ENCODE measurements at places on chromosomes 4 and X. TPM values are rescaled to one million over a fixed set of nuclear protein-coding genes. Genes with fewer than 3 reads are reported as not detected.

The RAB39B gene
- total RNA-seq: not detected

The SLBP gene
- total RNA-seq: 26.2 TPM

The MAGEB17 gene
- total RNA-seq: 0.52 TPM

The VCX gene
- total RNA-seq: not detected

The SLITRK4 gene
- 0.33 TPM for total RNA-seq

The POLN gene
- total RNA-seq: 5.9 TPM

The DLG3 gene
- total RNA-seq: 26.7 TPM

The CLCN5 gene
- total RNA-seq: 2.0 TPM

The LEF1 gene
- 5.6 TPM for total RNA-seq

The MAGEA2 gene
- not detected for total RNA-seq

The PHF8 gene
- 27.7 TPM for total RNA-seq

The DKK2 gene
- not detected for total RNA-seq

GRCh38 chrX:47585273-47585672, 3.0 kb downstream of the TIMP1 start:
- no peaks in the 10 kb centered on the region for H3K27me3 ChIP-seq
- H3K27ac ChIP-seq: no peak overlapping the region
- H3K4me3 ChIP-seq: no peak overlapping the region
- H3K4me1 ChIP-seq: no peaks in the 10 kb centered on the region
- DNase-seq: no peak
- H3K36me3 ChIP-seq: no peaks in the 10 kb centered on the region

- H3K27ac ChIP-seq: no peak overlapping the region
- H3K36me3 ChIP-seq: no peaks in the 10 kb centered on the region
- no peaks in the 10 kb centered on the region for H3K27me3 ChIP-seq
- no peak overlapping the region for H3K4me3 ChIP-seq
- no peaks in the 10 kb centered on the region for H3K4me1 ChIP-seq
- DNase-seq: no peak
Observed at GRCh38 chrX:40827331-40827730, 92.0 kb upstream of the MED14 start.

DNA sequence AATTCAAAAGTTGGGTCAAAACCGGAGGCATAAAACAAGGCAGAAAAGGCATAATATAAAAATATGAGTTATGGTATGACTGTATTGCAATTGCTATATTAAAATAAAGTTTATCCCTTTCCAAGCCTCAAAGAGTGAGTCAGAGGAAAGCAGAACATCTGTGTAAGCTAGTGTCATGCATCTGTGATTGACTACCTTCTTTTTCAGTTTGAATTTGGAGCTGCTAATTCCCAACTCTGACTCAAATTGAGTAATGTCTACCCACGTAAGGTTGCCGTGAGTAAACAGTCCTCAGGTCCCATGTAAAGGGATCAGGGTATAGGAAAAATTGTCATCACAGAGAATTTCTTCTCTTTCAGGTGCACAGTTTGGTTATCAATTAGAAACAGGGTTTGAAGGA, 6.5 kb upstream of the SLITRK4 start:
- H3K4me3 ChIP-seq: no peak overlapping the region
- H3K36me3 ChIP-seq: no peaks in the 10 kb centered on the region
- H3K4me1 ChIP-seq: no peaks in the 10 kb centered on the region
- no peaks in the 10 kb centered on the region for H3K27me3 ChIP-seq

DNA sequence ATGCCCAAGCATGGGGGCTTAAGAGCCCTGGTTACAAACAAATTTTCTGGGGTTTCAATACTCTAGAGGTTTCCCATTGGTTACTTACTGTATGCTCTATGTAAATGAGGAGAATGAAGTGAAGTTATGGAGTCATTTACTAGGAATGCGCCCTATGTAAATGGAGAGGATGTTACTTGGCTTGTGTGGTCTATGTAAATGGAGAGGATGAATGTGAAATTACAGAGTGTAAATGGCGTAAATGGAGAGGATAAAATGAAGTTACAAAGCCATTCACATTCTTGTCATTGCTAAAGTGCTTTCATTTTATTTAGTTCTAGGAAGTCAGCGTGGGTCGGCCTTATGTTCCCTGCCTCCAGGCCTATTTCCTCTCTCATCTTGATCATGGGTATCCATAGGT, 810.5 kb upstream of the ADGRL3 start:
- H3K27ac ChIP-seq: no peak overlapping the region
- H3K27me3 ChIP-seq: no peaks in the 10 kb centered on the region
- DNase-seq: no peak
- H3K4me3 ChIP-seq: no peak overlapping the region

GRCh38 chr4:27846951-27847350, 986.3 kb downstream of the STIM2 start:
- H3K27me3 ChIP-seq: no peaks in the 10 kb centered on the region
- no peaks in the 10 kb centered on the region for H3K4me1 ChIP-seq
- H3K36me3 ChIP-seq: no peaks in the 10 kb centered on the region
- no peak overlapping the region for H3K27ac ChIP-seq
- DNase-seq: no peak
- no peak overlapping the region for H3K4me3 ChIP-seq

GRCh38 chr4:101345596-101346350, 1.6 kb downstream of the PPP3CA start:
- peak overlapping the region; percentile 94 for H3K27ac ChIP-seq
- peaks cover 25% of the 10 kb centered on the region for H3K4me1 ChIP-seq
- peak overlapping the region; percentile 90 for H3K4me3 ChIP-seq
- no peaks in the 10 kb centered on the region for H3K27me3 ChIP-seq

DNA sequence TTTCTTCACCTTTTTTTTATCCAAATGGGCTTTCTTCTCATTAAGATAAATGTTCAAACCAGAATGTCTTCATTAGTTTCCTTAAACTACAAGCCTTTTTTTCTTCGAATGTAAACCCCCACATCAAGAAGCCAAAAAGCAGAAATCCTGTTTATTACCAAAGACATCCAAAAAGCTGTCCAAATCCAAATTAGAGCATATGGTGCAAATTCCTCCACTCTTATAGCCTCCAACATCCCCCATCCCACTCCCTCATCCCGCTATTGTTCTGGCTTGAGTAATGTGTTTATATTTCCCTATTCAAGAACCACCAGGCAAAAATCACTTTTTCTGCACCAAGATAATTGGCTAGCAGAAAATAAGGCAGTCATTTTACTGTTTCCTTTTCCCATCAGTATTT, 315.1 kb upstream of the ADGRL3 start:
- no peak overlapping the region for H3K27ac ChIP-seq
- DNase-seq: no peak
- no peak overlapping the region for H3K4me3 ChIP-seq
- H3K4me1 ChIP-seq: no peaks in the 10 kb centered on the region

- H3K4me1 ChIP-seq: peaks cover 24% of the 10 kb centered on the region
- no peak overlapping the region for H3K27ac ChIP-seq
- H3K4me3 ChIP-seq: no peak overlapping the region
- H3K27me3 ChIP-seq: no peaks in the 10 kb centered on the region
- no peak for DNase-seq
- H3K36me3 ChIP-seq: no peaks in the 10 kb centered on the region
Observed at GRCh38 chr4:159143687-159144086, 40.8 kb downstream of the RAPGEF2 start.

DNA sequence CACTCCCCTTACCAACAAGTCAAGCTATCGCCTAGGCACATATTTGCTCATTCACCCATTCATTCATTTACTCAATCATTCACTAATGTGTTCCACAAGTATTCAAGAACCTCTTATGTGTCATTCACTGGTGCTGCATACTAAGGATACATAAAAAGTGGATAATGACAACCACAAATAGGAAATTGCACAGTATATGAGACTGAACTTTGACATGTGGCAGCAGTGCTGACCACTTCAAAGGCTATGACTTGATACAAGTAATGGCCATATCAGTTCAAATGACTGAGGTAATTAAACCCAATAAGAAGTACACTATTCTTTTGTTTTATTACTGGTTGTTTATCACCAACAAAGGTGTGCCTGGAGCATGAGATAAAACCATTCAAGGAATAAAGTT, 282.5 kb downstream of the KLHL13 start:
- no peak overlapping the region for H3K4me3 ChIP-seq
- no peaks in the 10 kb centered on the region for H3K27me3 ChIP-seq
- no peaks in the 10 kb centered on the region for H3K36me3 ChIP-seq
- H3K4me1 ChIP-seq: no peaks in the 10 kb centered on the region
- H3K27ac ChIP-seq: no peak overlapping the region

- no peak overlapping the region for H3K27ac ChIP-seq
- H3K27me3 ChIP-seq: no peaks in the 10 kb centered on the region
- no peak for DNase-seq
- H3K4me3 ChIP-seq: no peak overlapping the region
- no peaks in the 10 kb centered on the region for H3K36me3 ChIP-seq
Observed at GRCh38 chrX:147403040-147403439, 508.7 kb upstream of the FMR1 start.

GRCh38 chr4:141425124-141425523, 204.4 kb downstream of the ZNF330 start:
- H3K27ac ChIP-seq: no peak overlapping the region
- H3K4me3 ChIP-seq: no peak overlapping the region
- DNase-seq: no peak
- H3K27me3 ChIP-seq: no peaks in the 10 kb centered on the region

- DNase-seq: no peak
- H3K4me1 ChIP-seq: peaks cover 30% of the 10 kb centered on the region
- H3K36me3 ChIP-seq: no peaks in the 10 kb centered on the region
- no peak overlapping the region for H3K4me3 ChIP-seq
- H3K27me3 ChIP-seq: no peaks in the 10 kb centered on the region
Observed at GRCh38 chr4:140088323-140088967, 65.5 kb downstream of the MAML3 start.

- no peaks in the 10 kb centered on the region for H3K4me1 ChIP-seq
- no peak overlapping the region for H3K4me3 ChIP-seq
- H3K27me3 ChIP-seq: no peaks in the 10 kb centered on the region
- DNase-seq: no peak
- H3K36me3 ChIP-seq: no peaks in the 10 kb centered on the region
- H3K27ac ChIP-seq: no peak overlapping the region
Observed at GRCh38 chr4:107153228-107153627, 117.1 kb upstream of the DKK2 start.

DNA sequence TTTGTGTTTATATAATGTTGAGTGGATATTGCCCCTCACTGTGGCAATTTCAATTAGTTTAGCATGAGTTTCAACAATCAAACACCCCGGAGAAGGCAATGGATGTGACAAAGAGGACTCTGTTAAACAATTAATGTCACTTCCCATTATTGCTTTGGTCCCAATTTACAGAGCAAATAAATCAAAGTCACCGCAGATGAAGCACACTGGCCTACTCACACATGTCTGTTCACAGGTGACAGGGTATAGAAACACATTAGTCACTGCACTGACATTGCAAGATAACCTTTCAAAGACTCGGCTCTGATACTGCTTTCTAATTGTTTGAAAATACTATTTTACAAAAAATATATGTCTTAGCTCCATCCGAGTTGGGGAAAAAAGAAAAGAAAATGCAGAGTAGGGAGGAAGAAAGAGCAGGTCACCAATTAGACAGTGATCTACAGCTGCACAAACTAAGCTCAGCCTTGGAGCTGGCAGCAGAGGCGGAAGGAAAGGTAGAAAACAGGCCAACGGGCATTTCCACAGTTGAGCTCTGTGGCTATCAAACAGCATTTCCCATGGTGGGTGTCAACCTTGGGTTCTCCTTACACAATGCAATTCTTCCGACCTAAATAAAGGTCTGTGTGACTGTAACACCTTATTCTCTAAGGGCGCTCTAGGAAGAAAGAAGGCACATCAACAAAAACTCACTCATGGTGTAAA, 53.9 kb downstream of the PPARGC1A start:
- no peak for DNase-seq
- peaks cover 6% of the 10 kb centered on the region for H3K4me1 ChIP-seq
- H3K27me3 ChIP-seq: no peaks in the 10 kb centered on the region
- H3K27ac ChIP-seq: no peak overlapping the region

DNA sequence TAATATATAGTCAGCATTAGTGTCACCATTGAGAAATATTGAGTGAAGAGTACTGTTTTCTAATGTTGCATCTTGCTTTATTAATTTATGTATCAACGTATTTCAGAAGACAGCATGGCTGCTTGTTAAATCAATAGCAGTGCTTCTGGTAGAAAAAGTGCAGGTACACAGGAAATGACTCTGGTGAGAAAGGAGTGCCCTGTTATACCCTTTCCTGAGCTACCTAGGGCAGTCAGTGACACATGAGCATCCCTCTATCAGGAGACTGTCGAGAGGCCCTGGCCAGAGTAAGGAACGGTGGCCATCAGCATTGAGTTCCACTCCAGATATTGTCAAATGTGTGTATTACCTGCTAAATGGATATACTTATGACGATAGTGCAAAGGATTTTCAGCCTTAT, 42.1 kb downstream of the SCML1 start:
- H3K27ac ChIP-seq: no peak overlapping the region
- no peak for DNase-seq
- no peaks in the 10 kb centered on the region for H3K36me3 ChIP-seq
- H3K27me3 ChIP-seq: no peaks in the 10 kb centered on the region
- H3K4me1 ChIP-seq: no peaks in the 10 kb centered on the region

Measured in body of pancreas (tissue), 4 donors.